Breast epithelium (tissue), 4 donors: ENCODE measurements at places on chromosomes 11 and 22. TPM values are rescaled to one million over a fixed set of nuclear protein-coding genes. Genes with fewer than 3 reads are reported as not detected.

DNA sequence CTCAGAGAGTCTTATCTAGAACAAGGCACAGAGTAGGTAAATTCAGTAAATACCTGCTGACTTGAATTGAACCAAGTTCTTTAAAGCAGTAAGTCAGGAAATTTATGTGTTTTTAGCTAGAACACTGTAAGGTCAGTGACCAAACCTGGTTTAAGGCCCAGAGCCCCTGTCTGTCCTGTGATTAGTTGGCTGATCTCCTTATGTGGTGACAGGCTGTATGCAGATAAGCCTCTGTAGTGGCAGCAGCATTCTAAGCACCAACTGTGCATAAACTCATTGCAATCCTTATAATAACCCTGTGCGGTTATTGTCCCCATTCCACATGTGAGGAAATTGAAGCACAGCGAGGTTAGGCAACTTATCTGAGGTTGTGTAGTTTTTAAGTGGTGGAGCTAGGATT is 40.5 kb downstream of the FBXO7 start:
- DNase-seq: no peak
- H3K27me3 ChIP-seq: no peaks in the 10 kb centered on the region

- H3K4me3 ChIP-seq: no peak overlapping the region
- no peaks in the 10 kb centered on the region for H3K27me3 ChIP-seq
- no peaks in the 10 kb centered on the region for H3K36me3 ChIP-seq
- DNase-seq: no peak
- peak overlapping the region; percentile 77 for H3K27ac ChIP-seq
- H3K4me1 ChIP-seq: no peaks in the 10 kb centered on the region
Measured at GRCh38 chr11:45929486-45930030, 7.1 kb downstream of the LARGE2 start.

DNA sequence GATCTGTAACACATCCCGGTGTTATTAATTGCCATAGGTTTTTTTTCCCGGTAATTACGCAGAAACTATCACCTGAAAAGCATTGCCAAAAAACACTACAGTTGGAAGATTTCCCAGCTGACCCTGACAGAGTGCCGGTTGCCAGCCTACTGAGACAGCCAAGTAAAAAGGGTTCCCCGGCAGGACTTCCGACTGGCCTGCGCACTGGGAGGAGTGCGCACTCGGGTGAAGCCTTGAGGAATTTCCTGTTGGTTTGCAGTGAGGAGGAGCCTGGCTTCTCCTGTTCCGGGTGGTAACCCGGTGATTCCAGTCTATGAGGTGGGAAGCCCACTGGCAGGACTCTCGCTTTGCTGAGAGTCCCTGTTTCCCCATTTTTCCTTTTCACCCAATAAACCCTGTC is 52.1 kb downstream of the CNTF start:
- no peak for DNase-seq
- no peaks in the 10 kb centered on the region for H3K36me3 ChIP-seq
- no peaks in the 10 kb centered on the region for H3K27me3 ChIP-seq
- peak overlapping the region; percentile 2 for H3K4me3 ChIP-seq
- H3K4me1 ChIP-seq: no peaks in the 10 kb centered on the region

DNA sequence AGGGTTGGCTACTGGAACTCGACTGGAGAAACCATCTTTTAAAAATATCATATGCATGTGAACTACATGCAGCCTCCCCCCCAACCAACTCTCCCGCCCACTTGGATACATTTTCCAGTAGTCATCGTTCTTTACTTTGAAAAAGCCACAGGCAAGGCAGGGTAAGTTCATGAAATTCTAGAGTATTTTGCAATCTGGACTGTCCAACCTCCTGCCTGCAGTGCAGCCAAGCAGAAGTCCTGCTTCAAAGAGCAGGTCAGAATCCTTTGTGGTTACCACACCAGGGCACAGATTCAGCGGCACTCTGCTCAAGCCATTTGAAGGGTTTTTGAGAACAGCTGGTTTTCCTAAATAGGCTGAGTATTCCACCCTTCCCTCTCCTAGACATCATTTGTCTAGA is 12.1 kb downstream of the ELF5 start:
- H3K4me3 ChIP-seq: no peak overlapping the region
- no peaks in the 10 kb centered on the region for H3K27me3 ChIP-seq
- H3K4me1 ChIP-seq: peaks cover 6% of the 10 kb centered on the region
- H3K36me3 ChIP-seq: no peaks in the 10 kb centered on the region
- peak; percentile 47 for DNase-seq
- peak overlapping the region; percentile 66 for H3K27ac ChIP-seq

DNA sequence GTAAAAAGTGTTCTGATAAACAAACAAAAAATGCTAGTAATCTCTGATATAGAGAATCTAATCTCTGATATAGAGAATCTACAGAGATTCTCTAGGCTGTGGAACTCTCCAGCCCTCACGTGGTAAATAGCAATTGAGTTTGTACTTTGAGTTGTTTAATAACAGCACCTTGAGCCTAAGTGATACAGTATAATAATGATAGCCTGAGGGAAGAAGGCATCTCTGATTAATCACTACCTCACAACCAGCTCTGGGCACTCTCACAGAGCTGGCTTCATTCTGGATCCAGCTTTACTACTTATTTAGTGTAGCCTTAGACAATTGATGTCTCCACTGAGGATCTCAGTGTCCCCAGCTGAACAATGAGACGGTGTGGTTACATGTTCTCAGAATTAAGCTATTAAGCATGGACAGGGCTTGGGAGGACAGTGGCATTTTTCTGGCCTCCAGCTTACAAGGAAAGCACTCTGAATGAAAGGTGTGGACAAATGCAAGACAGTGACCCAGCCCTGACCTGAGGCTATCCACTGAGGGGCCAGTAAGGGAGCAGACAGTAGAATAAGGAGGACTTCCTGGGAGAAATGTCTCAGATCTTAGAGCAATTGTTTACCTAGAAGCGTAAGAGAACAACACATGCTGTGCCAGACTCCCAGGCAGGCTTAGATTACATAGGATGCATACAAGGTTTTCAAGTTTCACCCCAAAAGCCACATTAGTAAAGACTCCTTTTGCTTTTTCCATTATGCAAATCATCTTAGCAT is 88.7 kb upstream of the DRD2 start:
- no peak for DNase-seq
- no peak overlapping the region for H3K27ac ChIP-seq
- H3K36me3 ChIP-seq: no peaks in the 10 kb centered on the region
- H3K27me3 ChIP-seq: no peaks in the 10 kb centered on the region
- no peak overlapping the region for H3K4me3 ChIP-seq
- no peaks in the 10 kb centered on the region for H3K4me1 ChIP-seq

- DNase-seq: no peak
- H3K36me3 ChIP-seq: no peaks in the 10 kb centered on the region
- no peak overlapping the region for H3K4me3 ChIP-seq
- no peak overlapping the region for H3K27ac ChIP-seq
Measured at GRCh38 chr11:128725630-128726319, 31.9 kb downstream of the FLI1 start.

GRCh38 chr11:118291477-118292135 is 12.9 kb upstream of the CD3E start:
- H3K27ac ChIP-seq: no peak overlapping the region
- DNase-seq: no peak
- H3K4me3 ChIP-seq: no peak overlapping the region

DNA sequence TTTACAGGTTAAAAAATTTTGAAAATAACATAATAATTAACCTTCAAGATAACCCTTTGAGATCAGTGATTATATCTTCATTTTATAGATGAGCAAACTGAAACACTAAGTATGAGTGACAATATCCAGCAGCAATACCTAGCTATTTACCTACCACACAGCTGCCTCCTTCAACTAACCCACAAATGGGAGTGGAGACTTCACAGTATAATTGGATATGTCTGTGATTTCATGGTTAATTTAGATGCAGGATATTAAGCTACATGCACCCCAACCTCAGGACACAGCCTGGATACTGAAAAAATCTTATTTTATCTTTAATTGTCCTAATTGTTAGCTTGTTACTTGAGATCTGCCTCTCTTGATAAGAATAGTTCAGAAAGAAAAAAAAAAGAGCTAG is 297.2 kb upstream of the ANO5 start:
- DNase-seq: no peak
- H3K27me3 ChIP-seq: no peaks in the 10 kb centered on the region
- no peaks in the 10 kb centered on the region for H3K36me3 ChIP-seq
- no peaks in the 10 kb centered on the region for H3K4me1 ChIP-seq
- H3K4me3 ChIP-seq: no peak overlapping the region

- no peak for DNase-seq
- H3K4me1 ChIP-seq: no peaks in the 10 kb centered on the region
- H3K36me3 ChIP-seq: no peaks in the 10 kb centered on the region
- H3K4me3 ChIP-seq: no peak overlapping the region
- no peaks in the 10 kb centered on the region for H3K27me3 ChIP-seq
Measured at GRCh38 chr11:130737041-130737830, 179.0 kb downstream of the SNX19 start.

GRCh38 chr11:35540526-35540925 is 15.1 kb upstream of the PAMR1 start:
- H3K27ac ChIP-seq: peak overlapping the region; percentile 69
- H3K4me3 ChIP-seq: no peak overlapping the region
- no peaks in the 10 kb centered on the region for H3K36me3 ChIP-seq

GRCh38 chr11:17073370-17074027 is 4.0 kb downstream of the RPS13 start:
- H3K27ac ChIP-seq: no peak overlapping the region
- no peak for DNase-seq
- H3K36me3 ChIP-seq: no peaks in the 10 kb centered on the region

DNA sequence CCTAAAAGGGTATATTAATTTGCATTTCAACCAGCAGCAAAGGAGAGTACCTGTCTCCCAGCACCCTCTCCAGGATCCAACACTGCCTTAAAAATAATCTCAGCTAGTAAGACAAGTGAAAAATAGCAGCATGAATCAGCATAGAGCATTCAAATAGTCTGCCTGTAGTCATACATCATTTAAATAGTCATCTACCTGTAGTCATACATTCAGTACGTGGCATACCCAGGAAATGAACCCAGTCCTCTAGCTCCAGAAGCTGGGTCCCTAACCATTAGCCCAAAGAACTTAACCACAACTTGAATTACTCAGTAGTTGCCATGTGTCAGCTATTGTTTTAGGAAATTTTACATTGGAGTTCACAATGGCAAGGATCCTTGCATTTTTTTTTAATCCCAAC is 9.3 kb downstream of the TENM4 start:
- H3K4me1 ChIP-seq: no peaks in the 10 kb centered on the region
- H3K27ac ChIP-seq: no peak overlapping the region
- no peaks in the 10 kb centered on the region for H3K36me3 ChIP-seq

DNA sequence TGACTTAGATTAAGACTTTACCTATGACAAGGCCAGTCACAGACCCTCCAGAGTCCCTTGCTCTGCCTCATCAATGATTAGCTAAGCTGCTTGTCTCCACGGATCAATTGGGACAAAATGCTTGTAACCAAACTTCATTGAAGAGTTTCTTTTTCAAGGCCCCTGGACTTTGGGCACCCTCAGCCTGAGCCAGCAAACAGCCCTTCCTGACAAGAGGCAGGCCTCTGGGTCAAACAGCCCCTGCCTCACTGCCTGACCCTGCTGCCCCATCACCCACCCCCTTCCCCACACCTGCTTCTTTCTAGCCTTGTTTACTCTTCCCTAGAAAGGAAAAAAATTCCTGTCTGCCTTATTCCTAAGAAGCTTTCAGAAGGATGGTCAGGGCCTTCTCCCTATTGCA is 26.3 kb upstream of the CDON start:
- H3K36me3 ChIP-seq: no peaks in the 10 kb centered on the region
- no peak for DNase-seq
- H3K4me1 ChIP-seq: no peaks in the 10 kb centered on the region

DNA sequence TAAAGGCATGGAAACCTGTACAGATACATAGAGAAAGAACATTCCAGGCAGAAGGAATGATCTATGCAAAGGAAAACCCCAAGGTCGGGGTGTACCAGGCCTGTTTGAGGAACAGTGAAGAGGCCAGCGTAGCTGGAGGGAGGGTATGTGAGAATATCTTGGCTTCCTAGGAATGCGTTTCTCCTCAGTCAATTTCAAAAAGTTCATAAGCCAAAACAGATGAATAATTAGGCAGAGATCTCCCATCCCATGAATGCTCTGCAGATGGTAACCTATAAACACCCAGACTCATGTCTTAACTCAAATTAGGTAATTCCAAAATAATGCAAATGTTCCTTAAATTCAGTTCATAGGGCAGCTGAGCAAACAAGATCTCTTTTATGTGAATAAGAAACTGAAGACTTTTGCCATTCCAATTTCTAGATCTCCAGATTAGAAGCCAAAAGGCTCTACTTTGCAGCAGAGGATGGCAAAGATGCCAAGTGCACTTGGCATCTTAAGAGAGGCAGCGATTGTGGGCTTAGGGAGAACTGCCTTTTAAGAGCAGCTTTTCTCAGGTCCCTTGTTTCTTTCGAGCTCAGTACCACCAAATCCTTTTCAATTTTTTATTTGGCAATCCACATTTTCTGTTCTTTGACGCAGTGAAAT is 13.2 kb downstream of the FAM118B start:
- no peaks in the 10 kb centered on the region for H3K36me3 ChIP-seq
- no peak overlapping the region for H3K27ac ChIP-seq
- no peak for DNase-seq
- no peaks in the 10 kb centered on the region for H3K27me3 ChIP-seq
- no peak overlapping the region for H3K4me3 ChIP-seq

- H3K36me3 ChIP-seq: no peaks in the 10 kb centered on the region
- H3K4me1 ChIP-seq: no peaks in the 10 kb centered on the region
- no peak for DNase-seq
Measured at GRCh38 chr11:79308429-79308828, 132.4 kb downstream of the TENM4 start.

- DNase-seq: no peak
- no peak overlapping the region for H3K4me3 ChIP-seq
- no peaks in the 10 kb centered on the region for H3K36me3 ChIP-seq
- no peak overlapping the region for H3K27ac ChIP-seq
- H3K4me1 ChIP-seq: no peaks in the 10 kb centered on the region
Measured at GRCh38 chr11:123251657-123252344, 56.8 kb upstream of the CLMP start.

DNA sequence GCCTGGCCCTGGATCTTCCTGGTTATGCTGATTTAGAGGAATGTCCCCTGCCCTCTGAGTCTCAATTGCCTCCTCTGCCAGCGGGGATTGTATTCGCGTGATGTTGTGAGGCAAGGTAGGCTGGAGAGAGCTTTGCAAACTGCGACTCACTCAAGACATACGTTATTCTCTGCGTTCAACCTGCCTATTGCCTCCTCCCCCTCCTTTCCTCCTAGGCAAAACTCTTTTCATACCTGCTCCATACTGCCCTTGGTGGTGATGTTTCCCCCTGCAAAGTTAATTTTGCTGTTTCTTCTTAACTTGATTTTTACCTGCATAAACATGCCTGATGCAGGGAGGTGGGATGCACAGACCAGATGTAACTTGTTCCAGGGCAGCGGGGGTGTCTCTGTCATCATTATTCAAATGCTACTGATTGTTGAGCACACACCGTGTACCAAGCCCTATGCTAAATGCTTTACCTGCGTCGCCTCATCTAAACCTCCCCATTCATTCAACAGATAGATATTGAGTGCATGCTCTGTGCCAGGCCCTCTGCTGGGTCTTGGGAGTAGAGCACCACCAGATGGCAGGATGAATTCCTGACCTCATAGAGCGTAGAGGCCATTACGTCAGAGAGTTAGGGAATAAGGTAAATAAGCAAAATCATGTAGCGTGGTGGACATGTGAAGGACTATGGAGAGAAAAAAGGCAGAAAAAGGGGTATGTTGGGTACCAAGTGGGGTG is 29.0 kb downstream of the SGSM1 start:
- H3K4me3 ChIP-seq: no peak overlapping the region
- H3K36me3 ChIP-seq: no peaks in the 10 kb centered on the region
- H3K4me1 ChIP-seq: no peaks in the 10 kb centered on the region
- no peaks in the 10 kb centered on the region for H3K27me3 ChIP-seq
- no peak for DNase-seq

Gene OR51B2
- not detected for total RNA-seq

Gene LRRC32
- 42.6 TPM for total RNA-seq

Gene HEPACAM
- total RNA-seq: 25.4 TPM

Gene HBG1
- total RNA-seq: not detected

Gene CD248
- total RNA-seq: 24.9 TPM

Gene VWCE
- total RNA-seq: 0.88 TPM

Gene OR56A1
- total RNA-seq: not detected

Gene VSIG10L2
- 4.1 TPM for total RNA-seq
